ENCODE measurements at places on chromosomes 6 and 20.

GRCh38 chr6:44339763-44340625, 2.5 kb upstream of the SPATS1 start:
- no peak for DNase-seq

DNA sequence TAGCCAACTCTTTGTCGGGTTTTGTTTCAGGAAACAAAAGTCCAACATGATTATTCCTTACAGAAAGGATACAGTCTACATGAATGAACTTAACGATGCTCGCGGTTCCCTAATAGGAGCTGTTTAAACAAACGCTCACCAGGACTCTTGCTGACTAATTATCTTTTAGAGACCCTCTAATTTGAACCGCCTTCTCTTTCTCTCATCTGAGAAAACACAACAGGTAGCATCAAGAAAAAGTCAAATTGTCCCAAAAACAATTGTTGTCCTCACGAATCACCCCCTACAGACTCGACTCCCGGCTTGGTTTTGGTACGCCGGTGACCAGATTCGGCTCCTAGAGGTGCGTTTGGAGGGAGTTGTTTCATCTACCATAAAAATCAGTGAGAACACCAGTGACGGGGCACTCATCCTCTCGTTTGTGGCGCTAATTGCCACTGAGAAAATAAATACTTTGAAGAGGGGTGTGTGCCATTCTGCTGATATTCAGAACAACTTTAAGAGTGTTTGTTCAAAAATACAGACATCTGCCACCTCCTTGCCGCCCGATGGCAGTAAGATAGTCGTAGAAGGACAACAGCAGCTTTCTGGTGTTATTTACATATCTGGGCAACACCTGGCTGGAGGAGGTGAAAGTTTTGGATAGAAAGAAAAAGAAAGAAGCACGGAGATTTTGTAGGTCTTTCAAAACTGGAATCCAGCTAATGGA, 1.1 kb upstream of the SIM1 start:
- DNase-seq, result no peak

- no peak for DNase-seq
Observed at GRCh38 chr6:138086573-138087196, 20.5 kb downstream of the PERP start.

GRCh38 chr20:49982346-49983122, at the start of gene SNAI1:
TSS of gene SNAI1 (plus strand) at chr20:49982980. CDS start at chr20:49983060, 80 bp downstream.
- DNase-seq, result peak; percentile 87

GRCh38 chr6:168951217-168951616, 302.4 kb downstream of the THBS2 start:
- DNase-seq, result no peak

DNA sequence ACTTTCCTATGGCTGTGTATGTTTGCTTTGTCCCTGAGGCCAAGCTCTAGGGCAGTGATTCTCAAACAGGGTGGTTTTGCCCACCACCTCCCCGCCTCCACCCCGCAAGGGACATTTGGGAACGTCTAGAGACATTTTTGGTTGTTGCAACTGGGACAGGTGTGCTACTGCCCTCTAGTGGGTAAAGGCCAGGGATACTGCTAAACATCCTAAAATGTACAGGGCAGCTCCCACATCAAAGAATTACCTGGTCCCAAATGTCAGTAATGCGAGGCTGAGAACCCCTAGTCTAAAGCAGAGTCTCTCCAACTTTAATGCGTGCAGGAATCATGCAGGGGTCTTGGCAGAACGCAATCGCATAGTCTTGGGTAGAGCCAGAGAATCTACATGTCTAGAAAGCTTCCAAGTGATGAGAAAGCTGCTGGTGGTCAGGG, 5.1 kb downstream of the KCNS1 start:
- DNase-seq, result no peak

DNA sequence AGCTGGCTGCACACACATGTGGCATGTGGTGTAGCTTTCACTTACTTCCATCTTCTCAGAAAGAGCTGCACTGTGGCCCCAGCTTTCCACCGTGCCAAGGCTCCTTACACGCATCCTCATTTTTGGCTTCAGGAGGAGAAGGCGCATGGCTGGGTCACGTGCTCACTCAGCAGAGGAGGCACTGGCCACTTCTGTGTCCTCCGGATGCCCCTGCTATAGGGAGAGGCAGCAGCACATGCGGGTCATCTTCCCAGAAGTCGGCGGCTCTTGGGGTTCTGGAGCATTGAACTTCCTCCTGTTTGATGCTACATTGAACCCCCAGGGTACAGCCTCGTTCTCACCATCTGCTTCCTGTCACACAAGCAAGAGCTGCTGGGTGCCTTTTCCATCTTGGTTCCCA, 111.3 kb downstream of the FAM120B start:
- no peak for DNase-seq

GRCh38 chr6:108518714-108519576, 41.8 kb upstream of the FOXO3 start:
- DNase-seq, result no peak

- no peak for DNase-seq
Observed at GRCh38 chr6:6333501-6333900, 13.0 kb upstream of the F13A1 start.

DNA sequence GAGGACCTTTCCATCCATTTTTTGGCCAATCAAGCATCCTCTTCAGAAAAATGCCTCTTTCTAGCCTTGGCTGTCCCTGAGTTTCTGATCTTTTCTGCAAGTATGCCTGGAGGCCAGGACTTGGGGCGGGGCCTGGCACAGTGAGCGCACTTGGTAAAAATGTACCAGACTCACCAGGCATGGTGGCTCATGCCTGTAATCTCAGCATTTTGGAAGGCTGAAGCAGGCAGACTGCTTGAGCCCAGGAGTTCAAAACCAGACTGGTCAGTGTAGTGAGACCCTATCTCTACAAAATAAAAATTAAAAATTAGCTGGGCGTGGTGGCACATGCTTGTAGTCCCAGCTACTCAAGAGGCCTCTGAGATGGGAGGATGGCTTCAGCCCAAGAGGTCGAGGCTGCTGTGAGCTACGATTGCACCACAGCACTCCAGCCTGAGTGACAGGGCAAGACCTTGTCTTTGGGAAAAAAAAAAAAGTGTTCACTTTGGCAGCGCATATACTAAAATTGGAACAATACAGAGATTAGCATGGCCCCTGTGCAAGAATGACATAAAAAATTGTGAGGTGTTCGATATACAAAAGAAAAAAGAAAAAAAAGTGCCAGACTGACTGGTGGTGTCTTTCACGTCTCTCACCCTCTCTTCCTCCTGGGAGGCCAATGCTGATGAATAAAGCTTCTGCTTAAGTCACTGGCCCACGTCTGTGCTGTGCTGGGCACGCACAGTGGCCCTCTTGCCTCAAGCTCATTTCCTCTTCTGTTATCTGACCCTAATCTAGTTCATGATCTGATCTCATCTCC, 18.1 kb upstream of the SLC9A8 start:
- DNase-seq, result peak; percentile 44

DNA sequence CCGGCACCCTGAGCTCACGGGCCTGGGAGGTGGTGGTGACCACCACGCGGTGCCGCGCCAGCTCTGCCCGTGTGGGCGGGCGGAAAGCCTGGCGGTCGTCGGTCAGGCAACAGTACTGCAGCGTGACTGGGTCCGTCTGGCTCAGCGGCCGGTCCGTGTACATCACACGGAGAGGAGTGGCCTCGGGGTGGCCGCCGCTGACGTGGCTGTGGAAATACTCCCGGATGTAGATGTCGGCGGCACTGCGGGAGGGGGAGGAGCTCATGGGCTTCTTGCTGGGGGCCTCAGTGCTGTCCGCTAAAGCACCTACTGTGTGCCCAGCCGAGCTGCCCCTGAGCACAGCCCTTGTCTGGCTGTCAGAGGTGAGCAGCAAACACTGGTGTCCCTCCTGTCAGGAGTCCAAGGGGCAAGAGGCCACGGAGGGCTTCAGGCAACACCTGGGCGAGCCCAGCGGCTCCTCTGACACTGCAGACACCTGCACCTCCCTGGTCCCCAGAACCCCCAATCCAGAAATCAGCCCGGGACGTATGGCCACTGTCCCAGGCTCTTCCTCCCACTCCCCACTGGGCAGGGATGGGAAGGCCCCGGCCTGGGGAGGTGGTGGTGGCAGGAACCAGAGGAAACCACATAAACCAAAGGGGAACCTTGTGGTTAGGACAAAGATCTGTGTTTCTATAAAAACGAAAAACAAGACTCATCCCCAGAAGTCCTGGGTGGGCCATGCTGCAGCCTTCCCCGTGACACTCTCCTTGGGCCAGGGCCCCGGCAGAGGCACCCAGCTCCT, 6.5 kb downstream of the HELZ2 start:
- no peak for DNase-seq

GRCh38 chr6:37675606-37676005, 22.1 kb downstream of the MDGA1 start:
- no peak for DNase-seq

Measured in T-helper 2 cell (primary cell).